ENCODE measurements at places on chromosomes 3 and 15.

DNA sequence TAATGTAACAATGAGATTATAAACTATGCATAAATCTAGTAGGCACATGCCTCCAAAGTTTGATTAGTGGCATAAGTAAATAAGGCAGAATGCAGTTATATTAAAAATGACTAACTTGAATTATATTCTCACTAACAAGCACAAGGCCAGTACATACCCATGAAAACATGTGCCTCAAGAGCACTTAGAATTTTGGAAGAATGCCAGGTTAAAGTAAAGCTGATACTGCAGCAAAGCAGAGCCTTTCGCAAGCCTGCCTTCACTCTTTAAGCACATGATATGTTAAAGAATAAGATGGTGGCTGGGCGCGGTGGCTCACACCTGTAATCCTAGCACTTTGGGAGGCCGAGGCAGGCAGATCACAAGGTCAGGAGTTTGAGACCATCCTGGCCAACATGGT lies 49.0 kb downstream of the KBTBD12 start:
- no peak for DNase-seq

DNA sequence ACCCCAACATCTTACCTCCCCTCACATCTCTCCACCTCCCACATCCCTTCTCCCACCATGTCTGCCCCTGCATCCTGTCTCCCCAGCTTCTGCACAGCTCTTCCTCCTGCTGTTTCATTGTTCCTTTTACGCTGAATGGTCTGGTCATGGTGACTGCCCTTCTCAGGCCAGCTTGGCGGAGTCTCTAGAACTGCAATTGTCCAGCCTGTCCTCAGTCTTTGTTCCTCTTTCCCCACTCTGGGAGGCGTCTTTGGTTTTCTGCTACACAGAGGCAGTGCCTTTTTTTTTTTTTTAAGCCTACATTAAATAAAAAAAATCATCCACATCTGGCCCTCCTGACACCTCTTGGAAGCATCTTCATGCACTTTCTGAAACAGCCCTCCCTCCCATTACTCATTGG lies 49.1 kb upstream of the SEC22A start:
- no peak for DNase-seq

DNA sequence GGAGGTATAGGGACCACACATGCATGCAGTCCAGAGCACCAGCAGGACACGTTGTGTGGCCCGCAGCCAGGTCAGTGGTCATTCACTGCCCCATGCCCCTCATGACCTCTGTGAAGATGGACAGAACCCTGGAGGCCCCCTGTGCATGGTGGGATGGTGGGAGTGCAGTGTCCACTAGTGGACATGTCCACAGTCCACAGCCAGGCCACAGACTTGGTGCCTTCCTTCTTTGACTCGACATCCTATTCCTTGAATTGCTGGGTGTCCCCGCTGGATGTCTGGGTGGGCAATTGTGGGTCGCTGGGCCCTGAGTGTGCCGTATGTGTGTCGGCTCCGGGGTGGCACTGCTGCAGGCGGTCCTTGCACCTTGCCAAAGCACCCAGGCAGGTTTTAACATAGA lies 35.7 kb downstream of the KLF15 start:
- DNase-seq: no peak

DNA sequence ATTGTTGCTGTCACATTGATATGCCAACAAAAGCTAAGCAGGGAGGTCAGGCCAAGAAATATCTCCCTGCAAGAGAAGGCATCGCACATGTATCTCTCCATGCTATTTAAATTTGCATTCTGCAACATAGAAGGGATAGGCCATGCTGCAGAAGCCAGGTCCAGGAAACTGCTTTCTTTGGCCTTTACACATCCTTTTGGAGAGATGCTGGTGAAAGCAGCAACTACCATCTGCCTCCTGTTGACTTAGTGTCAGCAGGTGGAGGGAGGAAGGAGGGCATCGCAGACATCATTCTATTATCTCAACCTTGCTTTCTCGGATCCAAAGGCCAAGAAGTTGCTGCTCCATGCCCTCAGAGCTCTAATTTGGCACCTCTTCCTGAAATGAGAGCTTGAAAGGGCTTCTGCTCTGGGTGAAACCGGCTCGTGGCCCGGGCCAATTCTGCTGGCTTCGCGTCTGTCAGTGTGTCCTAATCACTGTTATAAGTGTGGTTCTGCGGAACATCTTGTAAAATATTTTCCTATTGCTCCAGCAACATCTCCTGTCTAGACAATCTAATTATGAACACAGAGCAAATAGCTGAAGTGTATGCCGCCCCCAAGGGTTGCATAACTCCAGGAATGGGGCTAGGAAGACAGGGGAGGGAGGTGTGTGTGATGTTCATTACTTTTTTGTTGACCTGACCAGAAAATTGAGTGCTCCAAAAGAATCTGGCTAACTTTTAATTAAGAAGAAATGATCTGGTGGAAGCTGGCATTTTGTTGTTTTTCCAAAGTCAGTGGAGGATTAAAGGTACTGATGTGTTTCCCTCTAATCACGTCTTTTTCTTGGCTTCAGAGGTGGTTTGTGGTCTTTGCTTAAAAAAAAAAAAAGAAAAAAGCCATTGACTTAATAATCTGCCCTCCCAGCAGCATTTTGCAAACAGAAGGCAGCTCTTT lies 89.1 kb downstream of the TPRG1 start:
- DNase-seq: no peak

Data from stimulated activated CD8-positive, alpha-beta memory T cell treated with anti-CD3 and anti-CD28 coated beads, Interleukin-15, amount 100 ng/mL, for 48 hours (primary cell).